ENCODE measurements at places on chromosomes 5 and 9.
A peak's percentile ranks its signal among the peaks of the same experiment; 100 is the strongest.

GRCh38 chr9:114122136-114123027, 23.3 kb upstream of the KIF12 start:
- DNase-seq = no peak

DNA sequence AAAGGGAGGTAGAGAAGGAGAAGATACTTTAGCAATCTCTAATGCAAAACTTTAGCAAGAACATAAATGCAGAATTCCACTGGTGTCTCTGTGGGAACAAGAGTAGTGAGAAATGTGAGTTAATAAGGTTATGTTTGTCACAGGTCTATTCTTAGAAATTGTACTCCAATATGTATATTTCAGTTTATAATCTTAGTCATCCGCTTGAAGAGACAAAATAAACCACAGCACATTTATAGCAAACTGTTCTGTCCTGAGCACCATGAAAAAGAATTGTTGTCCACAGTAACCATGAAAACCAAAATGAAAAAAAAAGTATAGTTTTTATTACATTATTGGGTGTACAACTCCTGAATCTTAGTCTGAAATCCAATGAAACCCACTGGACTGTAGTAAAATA, 93.6 kb upstream of the TSLP start:
- no peak for DNase-seq

DNA sequence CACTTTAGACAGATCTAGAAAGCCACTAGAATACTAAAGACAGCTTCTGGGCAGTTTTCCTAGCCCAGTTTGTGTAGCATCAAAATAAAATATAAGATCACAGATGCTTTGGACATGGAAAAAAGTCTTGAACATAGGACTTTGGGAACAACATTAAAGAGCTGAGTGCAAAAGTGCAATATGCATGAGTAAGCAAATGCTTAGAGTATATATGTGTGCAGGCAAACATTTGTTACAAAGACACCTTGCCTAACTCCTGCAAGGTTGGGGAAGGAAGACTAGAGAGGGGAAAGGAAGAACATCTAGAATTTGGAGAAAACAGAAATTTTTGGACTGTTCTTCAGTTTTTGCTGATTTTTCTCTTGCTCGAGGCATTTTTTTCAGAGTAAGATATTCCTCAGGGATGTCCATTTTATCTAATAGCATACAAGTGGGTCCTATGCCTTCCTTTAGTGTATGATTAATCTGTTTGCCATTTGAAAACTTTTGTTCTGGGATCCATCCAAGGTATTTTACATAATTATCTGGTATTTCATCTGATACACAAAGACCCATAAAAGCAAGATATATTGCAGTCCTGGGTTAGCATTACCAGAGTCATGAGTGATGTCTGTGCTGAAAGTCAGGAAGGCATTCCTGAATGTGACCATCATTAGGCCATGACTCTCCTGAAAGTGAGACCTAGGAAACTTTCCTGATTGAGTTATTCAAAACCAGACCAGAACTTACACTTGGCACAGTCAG, 142.0 kb upstream of the RGMB start:
- DNase-seq = no peak

GRCh38 chr5:147760086-147760875, 22.2 kb downstream of the JAKMIP2 start:
- DNase-seq = no peak

GRCh38 chr9:70517926-70518610, 103.6 kb upstream of the KLF9 start:
- no peak for DNase-seq

GRCh38 chr5:65100911-65101631, 332.3 kb downstream of the CWC27 start:
- peak; percentile 55 for DNase-seq

DNA sequence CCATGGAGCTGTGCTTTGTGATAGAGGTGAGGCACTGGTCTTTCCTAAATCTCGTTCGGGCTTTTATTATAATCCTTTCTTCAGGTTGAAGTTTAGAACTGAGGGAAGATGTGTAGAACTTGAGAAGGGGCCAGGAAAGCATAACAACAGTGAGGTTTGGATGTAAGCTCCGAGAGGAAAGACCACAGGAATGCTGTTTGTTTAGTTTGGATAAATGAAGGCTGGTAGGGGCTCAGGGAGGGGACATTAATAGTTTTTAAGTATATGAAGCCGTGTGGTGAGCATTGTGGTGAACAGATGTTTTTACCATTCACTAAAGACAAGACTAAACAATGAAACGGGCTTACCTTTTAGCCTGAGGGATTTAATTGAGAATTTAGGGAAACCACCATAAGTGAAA, 130.8 kb downstream of the ARHGAP26 start:
- no peak for DNase-seq

GRCh38 chr9:28624771-28625170, 1051.5 kb upstream of the C9orf72 start:
- no peak for DNase-seq

- DNase-seq = no peak
Measured at GRCh38 chr9:8384091-8384490, 584.5 kb upstream of the DMAC1 start.

- no peak for DNase-seq
Measured at GRCh38 chr5:16453609-16454008, 12.0 kb downstream of the ZNF622 start.

DNA sequence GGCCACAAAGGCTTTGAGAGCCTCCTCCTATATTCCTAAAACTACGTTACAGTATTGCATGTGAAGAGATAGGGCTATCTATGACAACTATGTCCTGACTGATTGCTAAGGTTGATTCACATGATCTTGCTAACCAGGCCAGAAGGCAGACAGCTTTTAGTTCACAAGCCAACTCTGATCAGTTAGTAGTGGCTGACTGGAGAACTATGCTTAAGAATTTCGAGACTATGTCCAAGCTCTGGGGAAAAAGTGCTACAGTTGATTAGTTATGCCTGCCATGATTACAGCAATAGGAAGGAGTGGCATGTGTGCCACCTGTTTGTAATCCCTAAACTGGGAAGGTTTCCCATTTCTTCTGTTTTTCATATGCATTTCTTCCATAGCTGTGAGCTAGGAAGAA, 223.4 kb downstream of the DOCK8 start:
- no peak for DNase-seq

GRCh38 chr5:86684222-86684621, 66.5 kb downstream of the COX7C start:
- no peak for DNase-seq

- DNase-seq = no peak
Measured at GRCh38 chr5:132268769-132269551, 11.5 kb downstream of the PDLIM4 start.

DNA sequence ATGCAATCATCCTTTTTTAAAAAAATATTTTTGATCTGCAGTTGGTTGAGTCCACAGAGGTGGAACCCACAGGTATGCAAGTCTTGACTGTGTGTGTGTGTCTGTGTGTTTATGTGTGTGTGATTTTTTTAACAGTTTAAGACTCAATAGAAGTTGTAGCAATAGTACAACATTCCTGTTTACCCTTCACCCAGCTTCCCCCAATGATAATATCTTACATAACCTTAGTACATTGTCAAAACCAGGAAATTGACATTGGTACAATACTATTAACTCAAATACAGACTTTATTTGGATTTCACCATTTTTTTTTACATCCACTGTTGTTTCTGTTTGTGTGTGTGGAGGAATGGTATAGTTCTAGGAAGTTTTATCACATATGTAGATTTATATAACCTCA, 81.8 kb downstream of the SV2C start:
- no peak for DNase-seq

DNA sequence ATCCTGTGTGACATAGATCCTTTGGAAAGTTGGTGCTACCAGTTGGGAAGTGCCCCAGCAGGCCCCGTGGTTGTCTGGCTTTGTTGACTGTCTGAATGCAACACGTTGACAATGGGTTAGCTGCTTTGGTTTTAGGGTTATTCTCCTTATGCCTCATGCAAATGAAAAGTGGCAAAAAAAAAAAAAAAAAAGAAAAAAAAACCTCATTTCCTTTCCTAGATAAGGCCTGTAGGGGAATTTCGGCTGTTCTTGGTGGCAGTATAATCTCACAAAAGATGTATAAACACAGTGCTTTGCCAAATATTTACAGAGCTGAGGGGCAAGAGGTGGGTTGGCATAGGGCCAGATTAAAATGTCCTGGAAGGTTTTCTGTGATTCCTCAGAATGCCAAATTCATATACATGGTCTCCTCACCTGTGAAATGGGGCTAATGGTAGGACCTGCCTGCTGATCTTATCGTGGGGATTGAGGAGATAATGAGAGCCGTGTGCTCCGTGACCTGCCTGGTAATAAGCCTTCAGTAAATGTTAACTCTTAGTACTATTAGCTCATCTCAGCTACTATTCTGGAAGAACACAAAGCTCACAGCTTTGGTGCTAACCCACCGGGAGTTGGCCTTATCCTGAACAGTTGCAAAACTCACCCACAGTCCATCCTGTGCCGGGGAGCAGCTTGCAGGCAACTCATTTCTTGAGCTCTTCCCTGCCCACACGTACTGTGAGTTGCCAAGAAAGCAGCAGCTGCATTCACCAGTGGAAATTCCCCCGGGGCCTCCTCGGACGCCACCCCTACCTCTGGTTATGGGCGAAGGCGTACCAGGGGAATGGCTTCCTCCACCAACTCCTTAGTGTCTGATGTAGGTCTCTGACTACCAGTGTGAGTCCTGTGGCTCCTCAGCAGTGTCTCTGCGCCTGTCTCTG, 220.3 kb downstream of the NR3C1 start:
- peak; percentile 13 for DNase-seq

- DNase-seq = no peak
Measured at GRCh38 chr9:10146517-10147331, 466.1 kb downstream of the PTPRD start.

GRCh38 chr9:90025816-90026215, 421.0 kb downstream of the GADD45G start:
- no peak for DNase-seq

- no peak for DNase-seq
Measured at GRCh38 chr5:19655627-19656026, 332.4 kb downstream of the CDH18 start.

DNA sequence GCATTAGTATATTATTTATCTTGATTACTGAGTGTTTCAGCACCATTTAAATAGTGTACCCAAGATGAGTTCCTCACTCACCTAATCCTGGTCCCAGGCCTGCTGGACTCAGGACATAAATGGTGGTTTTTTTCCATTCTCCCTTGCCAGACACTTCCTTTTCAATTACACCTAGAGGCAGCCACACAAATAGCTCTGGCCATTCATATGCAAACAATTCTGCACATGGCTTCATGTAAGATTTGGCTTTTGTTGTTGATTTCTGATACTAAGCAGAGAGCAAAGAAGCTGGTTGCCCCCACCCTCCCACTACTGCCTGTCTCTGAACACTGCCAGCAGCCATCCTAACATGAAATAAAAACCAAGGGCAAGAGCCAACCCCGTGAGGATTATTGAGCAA, 180.4 kb downstream of the SEMA5A start:
- DNase-seq = no peak

DNA sequence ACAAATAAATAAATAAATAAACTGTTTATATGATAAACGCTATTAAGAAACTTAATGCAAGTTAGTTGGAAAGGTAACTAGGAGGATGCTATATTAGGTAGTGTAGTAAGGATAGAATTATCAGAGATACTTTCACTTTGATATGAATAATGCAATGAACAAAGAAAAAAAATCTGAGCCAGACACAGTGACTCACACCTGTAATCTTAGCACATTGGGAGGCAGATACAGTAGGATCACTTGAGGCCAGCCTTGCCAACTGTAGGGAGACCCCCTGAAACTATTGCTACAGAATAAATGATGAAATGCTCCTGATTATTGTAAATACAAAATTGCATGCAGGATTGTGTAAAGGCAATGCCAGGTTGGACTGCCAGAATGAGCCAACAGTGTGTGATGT, 109.2 kb downstream of the ANXA2R start:
- no peak for DNase-seq

DNA sequence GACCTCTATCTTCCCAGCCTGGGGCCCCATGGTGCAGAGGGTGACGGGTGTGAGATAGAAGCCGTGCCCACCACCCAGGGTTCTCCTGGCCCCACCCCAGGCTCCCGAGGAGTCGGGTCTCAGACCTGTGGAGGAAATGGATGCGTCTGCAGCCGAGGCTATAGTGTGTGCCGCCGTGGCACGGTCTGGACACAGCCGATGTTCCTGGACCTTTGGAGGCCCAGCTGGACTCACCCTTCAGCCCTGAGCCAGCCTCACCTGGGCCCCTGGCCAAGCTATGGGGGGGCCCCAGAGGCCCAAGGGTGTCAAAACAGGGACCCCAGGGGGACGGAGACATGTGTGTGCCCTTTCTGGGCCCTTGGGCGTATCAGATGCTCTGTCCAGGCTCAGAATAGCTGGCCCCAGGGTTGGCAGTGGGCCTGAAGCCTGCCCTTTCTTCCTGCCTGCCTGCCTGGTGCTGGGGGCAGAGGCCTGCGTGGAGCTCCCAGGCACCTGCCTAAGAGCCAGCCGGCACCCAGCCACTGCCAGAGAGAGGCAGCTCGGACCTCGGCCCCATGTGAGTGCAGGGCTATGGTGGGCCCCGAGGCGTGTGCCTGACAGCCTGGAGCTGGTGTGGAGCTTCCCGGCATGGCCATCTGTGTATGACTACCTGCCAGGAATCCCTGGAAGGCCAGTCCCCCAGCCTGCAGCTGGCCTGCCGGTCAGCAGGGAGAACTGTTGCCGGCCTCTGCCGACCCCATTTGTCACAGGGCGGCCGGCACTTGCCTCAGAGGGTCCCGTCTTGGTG, 41.8 kb downstream of the KCNT1 start:
- no peak for DNase-seq

DNA sequence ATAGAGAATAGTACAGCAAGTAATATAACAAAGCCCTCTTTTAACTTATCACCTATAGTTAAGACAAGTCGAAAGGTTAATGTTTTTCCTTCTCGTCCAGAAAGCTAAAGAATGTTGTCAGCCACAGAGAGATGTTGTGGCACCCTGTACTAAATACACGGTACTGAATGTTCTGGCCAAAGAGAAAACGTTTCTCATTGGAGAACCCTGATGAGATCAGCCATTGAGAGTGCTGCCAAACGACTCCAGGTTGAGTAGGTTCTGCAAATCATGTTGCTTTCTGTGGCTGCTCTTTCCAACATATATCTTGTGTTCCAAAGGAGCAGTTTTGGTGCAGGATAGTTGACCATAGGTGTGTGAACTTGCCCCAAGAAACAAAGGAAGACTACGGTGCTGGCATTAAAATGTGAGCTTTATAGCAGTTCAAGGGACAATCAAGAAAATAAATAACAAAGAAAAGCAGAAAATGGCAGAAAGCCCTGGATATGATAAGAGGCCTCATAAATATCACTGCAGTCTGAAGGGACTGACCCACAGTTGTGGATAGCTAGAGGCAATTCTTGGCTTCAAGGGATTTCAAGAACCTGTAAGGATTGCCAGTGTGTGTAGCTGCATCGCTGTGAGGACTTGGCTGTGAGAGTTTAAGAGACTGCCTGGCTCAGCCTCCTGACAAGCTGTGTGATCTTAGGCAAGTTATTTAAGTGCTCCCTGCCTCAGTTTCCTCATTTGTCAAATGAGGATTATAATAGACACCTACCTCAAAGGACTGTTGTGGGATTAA, 102.7 kb downstream of the ARHGEF28 start:
- no peak for DNase-seq
